HFFc6 (cell line): ENCODE measurements at places on chromosomes 7 and 10. TPM values are rescaled to one million over a fixed set of nuclear protein-coding genes. Genes with fewer than 3 reads are reported as not detected.

DNA sequence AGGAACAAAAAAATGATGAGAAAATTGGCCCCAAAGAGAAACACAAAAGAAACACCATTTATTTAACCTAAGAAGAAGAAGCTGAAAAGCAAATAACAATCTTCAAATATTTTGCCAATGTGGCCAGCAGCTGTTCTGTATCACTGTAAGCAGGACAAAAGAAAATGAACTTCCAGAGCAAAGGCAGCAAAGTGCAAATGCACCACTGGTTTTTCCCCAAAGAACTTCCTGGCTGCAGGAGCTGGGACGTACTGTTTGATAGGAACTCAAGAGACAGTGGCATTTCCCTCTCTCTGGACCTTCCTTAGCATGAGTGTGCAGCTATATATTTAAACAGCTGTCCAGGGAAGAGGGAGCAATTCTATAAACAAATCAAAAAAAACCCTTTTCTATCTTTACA is 60.4 kb downstream of the RNLS start:
- DNase-seq, result no peak

- no peak for DNase-seq
Measured at GRCh38 chr7:75913437-75913836, 1.5 kb upstream of the POR start.

Gene GNB2
- 301 to 347 TPM (median 305 TPM) in 3 replicates for total RNA-seq

Gene GTF2IRD2
- 5.6 to 7.6 TPM (median 6.5 TPM) in 3 replicates for total RNA-seq

Gene MMP21
- not detected in 3 replicates for total RNA-seq
